ENCODE measurements at places on chromosomes 7 and 10. TPM values are rescaled to one million over a fixed set of nuclear protein-coding genes. Genes with fewer than 3 reads are reported as not detected.

GDF2 gene
- 0.02 TPM for polyA plus RNA-seq

MLXIPL gene
- 25.3 TPM for polyA plus RNA-seq

GPC2 gene
- polyA plus RNA-seq: 8.5 TPM

CLDN3 gene
- 20.9 TPM for polyA plus RNA-seq

RBP3 gene
- 0.05 TPM for polyA plus RNA-seq

EN2 gene
- 0.05 TPM for polyA plus RNA-seq

CFTR gene
- polyA plus RNA-seq: 0.34 TPM

ZPBP gene
- polyA plus RNA-seq: 0.05 TPM

PLAC9 gene
- 7.9 TPM for polyA plus RNA-seq

TBRG4 gene
- polyA plus RNA-seq: 54.2 TPM

TMEM229A gene
- polyA plus RNA-seq: 0.02 TPM

ABI1 gene
- polyA plus RNA-seq: 64.5 TPM

SEPHS1 gene
- 33.2 TPM for polyA plus RNA-seq

SPAM1 gene
- polyA plus RNA-seq: 0.02 TPM

AKR1C1 gene
- 7.6 TPM for polyA plus RNA-seq

HTR5A gene
- 2.6 TPM for polyA plus RNA-seq

SPRN gene
- polyA plus RNA-seq: 0.46 TPM

TMEM213 gene
- polyA plus RNA-seq: 0.25 TPM

CALML3 gene
- 142 TPM for polyA plus RNA-seq
